ENCODE measurements at places on chromosomes 5 and 9. TPM values are rescaled to one million over a fixed set of nuclear protein-coding genes. Genes with fewer than 3 reads are reported as not detected.

The ANKRD18A gene
- 0.35 TPM for total RNA-seq

The SLC1A3 gene
- total RNA-seq = 48.8 TPM

The RGS7BP gene
- total RNA-seq = 0.70 TPM

The ESM1 gene
- not detected for total RNA-seq

The NME5 gene
- 0.44 TPM for total RNA-seq

The SUSD3 gene
- total RNA-seq = 25.1 TPM

Measured in H7 (cell line).